Endodermal cell (in vitro differentiated cells): ENCODE measurements at places on chromosomes 12 and 14. TPM values are rescaled to one million over a fixed set of nuclear protein-coding genes. Genes with fewer than 3 reads are reported as not detected.

- H3K27me3 ChIP-seq, result no peaks in the 10 kb centered on the region
- DNase-seq, result no peak
- no peak overlapping the region for H3K4me3 ChIP-seq
- no peak overlapping the region for H3K27ac ChIP-seq
Observed at GRCh38 chr12:11729008-11729407, 79.5 kb downstream of the ETV6 start.

OTX2 gene
- 321 and 329 TPM in 2 replicates for total RNA-seq

DNA sequence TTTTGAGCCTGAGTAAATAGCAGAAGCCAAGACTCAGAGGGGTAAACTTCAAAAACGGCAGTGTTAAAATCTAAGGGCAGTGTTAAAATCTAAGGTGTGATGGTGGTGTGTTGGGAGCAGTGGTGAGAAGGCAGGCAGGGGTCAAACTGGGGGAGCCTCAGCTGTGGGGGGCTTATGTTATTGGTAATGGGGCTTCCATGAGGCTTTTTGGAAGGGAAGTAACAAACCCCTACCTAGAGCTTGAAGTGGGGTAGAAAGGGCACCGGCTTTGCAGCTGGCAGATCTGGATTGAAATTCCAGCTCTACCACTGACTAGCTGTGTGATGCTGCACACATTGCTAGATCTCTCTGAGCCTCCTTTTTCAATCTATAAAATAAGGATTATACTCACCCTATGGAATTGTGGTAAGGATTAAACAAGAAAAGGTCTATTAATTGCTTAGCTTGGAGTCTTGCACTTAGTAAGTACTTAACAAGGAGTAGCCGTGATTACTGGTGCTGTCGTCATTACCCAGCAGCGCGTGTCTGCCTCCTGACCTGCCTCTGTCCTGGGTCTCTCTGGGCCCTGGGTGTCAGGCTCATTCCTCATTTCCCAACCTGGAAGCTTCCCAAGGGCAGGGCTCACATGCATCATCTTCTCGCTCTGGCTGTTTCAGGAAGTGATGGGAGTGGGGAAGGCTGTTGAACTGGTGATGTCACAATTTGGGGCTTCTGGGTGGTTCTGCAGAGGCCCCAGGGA is 18.5 kb upstream of the KRT80 start:
- H3K4me3 ChIP-seq, result no peak overlapping the region
- DNase-seq, result peak; percentile 43
- H3K4me1 ChIP-seq, result no peaks in the 10 kb centered on the region
- H3K36me3 ChIP-seq, result no peaks in the 10 kb centered on the region
- peaks cover 3% of the 10 kb centered on the region for H3K27me3 ChIP-seq

CKAP4 gene
- 88.9 and 89.6 TPM in 2 replicates for total RNA-seq

TMPRSS12 gene
- not detected in 2 replicates for total RNA-seq

DNA sequence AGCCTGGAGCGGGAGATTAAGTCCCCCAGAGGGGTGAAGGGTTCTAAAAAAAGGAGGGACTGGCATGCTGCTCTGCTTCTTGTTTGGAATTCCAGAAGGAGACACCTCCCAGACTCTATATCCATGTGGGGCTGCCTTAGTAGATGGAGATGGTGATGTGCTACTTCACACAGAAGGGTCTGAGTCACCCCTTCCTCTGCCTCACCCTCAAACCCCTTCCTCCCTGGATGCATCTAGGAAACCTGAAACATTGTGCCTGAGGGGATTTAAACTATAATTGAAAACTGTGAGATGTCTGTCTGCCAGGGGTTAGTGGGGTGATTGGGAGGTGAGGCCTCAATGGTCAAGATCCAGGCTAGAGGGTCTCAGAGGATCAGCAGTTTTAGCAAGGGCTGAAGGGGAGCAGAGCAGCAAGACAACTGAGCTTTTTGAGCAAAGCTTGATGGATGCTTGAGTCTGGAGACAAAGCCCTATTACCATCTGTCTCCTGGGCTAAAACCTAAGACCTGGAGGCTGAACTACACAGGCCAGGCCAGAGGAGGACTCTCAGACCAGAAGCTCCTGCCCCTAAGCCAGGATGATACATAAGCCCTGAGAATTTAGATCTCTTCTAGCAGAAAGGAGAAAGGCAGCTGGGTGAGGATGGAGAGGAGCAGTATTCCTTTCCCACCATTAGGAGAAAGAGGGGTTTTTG is 314.7 kb upstream of the ATP2B1 start:
- DNase-seq, result no peak
- no peaks in the 10 kb centered on the region for H3K4me1 ChIP-seq
- H3K27me3 ChIP-seq, result no peaks in the 10 kb centered on the region
- no peaks in the 10 kb centered on the region for H3K36me3 ChIP-seq
- no peak overlapping the region for H3K27ac ChIP-seq

DNA sequence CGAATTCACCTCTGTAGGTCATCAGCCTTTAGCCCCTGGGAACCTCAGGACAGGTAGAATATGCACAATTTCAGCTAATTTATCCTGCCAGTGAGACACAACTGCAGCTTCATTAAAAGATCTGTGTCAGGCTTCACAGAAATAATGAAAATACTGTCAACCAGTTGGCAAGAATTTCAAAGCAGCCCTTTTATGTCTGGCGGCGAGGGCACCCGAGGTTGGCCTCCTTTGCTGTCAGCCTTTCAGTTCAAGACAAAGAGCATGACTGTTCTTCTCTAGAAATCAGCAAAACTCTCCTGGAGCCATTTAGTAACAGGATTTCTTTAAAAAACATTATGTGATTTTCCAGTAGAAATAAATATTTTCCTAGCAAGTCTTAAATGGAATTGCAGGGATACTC is 75.9 kb downstream of the BBS10 start:
- H3K27ac ChIP-seq, result peak overlapping the region; percentile 93
- no peaks in the 10 kb centered on the region for H3K36me3 ChIP-seq
- no peak overlapping the region for H3K4me3 ChIP-seq
- no peaks in the 10 kb centered on the region for H3K4me1 ChIP-seq
- no peak for DNase-seq
- H3K27me3 ChIP-seq, result no peaks in the 10 kb centered on the region
